ENCODE measurements at places on chromosomes 16 and 17.

GRCh38 chr17:54754560-54754959 is 146.1 kb upstream of the TOM1L1 start:
- no peak for DNase-seq

DNA sequence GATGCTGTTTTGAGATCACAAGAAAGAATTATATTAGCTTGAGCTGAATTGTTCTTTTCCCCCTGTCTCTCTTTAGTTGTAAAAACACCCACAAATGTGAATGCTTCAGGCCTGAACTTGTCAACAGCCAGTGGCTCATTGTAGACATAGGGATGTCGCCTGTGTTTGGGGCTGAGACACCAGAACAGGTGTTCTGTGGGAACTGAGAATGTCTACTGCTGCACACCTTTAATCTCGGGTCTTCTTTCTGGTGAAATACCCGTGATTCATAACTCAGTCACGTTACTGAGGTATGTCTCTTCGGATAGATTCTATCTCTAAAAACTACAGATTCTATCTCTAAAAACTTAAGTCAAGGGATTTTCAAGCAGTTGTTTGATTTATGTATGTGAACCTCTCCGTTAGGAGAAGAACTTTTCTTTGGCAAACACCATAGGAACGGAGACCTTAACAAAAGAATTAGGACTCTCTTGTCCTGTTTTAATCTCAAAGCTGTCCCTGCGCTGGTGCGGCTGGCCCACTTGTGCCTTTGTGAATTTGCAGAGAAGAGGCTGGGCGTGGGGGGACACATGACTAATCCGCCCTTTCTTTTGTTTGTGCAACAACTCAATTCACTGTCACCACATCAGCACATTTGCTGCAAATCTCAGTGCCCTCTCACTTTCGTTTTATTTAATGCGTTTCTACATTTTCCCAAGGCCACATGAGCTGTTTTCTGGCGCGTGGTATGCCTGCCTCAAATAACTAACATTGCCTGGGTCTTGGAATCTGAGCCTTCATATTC is 643.0 kb downstream of the MAF start:
- no peak for DNase-seq

DNA sequence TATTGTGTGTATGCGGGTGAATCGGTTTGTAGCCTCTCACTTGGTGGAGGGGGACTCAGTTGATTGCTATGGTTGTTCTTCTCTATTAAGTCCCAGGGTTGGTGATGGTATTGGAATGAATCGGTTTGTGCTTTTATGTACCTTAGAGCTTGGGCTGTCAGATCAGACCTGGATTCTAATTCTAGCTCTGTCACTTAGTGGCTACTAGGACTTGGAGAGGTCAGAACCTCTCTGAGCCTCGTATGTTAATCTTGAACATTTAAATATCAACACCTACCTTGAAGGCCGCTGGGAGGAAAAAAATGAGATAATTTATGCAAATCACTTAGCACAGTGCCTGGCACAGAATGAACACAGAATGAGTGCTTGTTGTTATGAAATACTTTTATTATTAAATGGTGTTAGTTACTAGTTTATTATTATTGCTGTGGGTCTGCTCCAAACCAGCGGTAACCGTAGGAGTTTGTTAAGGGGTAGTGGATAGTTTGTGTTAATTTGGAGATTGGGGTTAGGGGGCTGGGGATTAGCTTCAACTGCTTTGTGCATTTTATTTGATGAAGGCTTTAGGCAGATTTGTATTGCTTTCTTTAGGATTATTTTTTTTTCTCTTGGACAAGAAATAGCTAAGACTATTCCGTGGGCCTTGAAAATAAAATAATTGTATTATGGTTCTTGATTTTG is 3.5 kb downstream of the KDM6B start:
- DNase-seq, result no peak

- no peak for DNase-seq
These were observed 348.7 kb downstream of the CDH11 start for GRCh38 chr16:64773184-64773583.

DNA sequence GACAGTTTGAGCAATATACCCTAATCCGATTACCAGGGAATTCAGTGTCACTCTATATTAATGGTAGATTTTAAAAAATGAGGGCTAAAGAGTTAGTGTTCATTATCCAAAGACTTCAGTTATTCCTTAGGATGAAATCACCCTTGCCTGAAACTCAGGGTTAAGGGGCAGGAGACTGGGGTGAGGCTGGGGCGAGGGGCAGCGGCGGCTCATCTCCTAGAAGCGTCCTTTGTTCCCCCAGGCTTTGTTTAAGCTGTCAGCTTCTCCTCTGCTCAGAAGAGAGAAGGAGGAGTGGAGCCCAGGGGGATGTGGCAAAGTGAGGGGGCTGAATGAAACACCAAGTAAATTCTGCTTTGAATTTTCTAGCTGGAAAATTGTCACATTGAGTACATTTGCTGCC is 117.7 kb upstream of the ELAC2 start:
- DNase-seq, result no peak

- no peak for DNase-seq
These were observed 486 bp downstream of the ZNF785 start for GRCh38 chr16:30585022-30585399.

DNA sequence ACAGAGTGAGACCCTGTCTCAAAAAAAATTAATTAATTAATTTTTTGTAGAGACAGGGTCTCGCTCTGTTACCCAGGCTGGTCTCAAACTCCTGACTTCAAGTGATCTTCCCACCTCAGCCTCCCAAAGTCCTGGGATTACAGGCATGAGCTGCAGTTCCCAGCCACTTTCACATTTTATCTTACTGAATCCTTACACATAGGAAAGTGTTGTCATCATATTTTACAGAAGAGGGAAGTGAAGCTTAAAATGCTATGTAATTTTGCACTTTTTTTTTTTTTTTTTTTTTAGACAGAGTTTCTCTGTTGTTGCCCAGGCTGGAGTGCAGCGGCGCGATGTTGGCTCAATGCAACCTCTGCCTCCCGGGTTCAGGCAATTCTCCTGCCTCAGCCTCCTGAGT is 21.1 kb upstream of the ZNF629 start:
- no peak for DNase-seq

DNA sequence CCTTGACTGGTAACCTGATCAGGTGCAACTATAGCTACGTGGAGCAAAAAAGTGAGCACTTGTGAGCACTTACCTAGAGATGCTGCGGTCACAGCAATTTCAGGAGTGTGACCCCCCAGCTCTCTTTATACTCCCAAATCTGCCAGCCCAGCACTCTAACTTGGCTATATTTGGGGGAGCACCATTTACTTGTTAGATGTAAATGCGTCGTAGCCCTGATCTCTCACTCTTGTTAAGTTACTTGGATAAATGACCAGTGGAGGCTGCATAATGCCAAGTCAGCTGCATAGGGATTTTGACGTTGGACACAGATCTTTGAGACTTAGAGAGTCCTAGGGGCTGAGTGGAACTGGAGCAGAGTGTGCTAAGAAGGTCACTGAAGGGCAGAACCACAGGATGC is at the start of gene MYH13:
TSS of gene MYH13 (minus strand) at position 101 of the 400 bp plus-strand sequence. CDS start 8,476 bp downstream, outside the sequence.
- DNase-seq, result no peak

- DNase-seq, result no peak
These were observed 67.4 kb downstream of the MED13 start for GRCh38 chr17:61997664-61998063.

DNA sequence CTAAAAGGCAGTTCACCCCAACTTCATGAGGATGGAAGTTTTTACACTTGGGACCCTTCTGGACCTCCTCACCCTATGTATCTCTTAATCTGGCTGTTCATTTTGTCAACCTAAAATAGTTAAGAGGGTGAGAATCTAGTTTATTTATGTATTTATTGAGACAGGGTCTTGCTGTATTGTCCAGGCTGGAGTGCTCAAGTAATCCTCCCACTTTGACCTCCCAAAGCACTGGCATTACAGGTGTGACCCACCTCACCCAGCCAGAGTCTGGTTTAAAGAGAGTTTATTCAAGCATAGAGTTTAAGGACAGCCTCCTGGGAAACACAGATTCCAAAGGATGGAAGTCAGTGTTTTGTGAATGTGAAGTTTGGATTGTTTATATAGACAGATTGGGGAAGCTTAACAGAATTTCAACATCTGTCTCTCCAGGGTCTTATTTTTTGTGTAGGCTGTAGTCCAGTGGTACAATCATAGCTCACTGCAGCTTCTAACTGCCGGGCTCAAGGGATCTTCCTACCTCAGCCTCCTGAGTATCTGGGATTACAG is 8.0 kb upstream of the APPBP2 start:
- DNase-seq, result no peak

DNA sequence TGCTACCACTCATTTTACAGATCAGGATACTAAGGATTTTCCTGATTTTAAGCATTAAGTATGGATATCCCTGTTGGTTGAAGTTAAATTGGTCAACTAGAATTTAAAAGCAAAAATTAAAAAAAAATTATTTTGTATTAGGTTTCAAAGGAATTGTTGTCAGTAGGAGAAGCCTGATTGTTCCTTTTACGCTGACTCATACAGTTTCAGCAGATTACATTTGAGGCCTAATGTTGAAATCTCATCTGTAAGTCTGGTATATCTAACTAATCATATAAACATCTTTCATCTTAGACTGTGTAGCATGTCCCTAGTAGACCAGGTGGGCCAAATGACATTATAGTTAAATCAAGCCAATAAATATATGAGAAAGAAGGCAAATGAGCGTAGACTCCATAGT is 83.5 kb downstream of the FTO start:
- no peak for DNase-seq

DNA sequence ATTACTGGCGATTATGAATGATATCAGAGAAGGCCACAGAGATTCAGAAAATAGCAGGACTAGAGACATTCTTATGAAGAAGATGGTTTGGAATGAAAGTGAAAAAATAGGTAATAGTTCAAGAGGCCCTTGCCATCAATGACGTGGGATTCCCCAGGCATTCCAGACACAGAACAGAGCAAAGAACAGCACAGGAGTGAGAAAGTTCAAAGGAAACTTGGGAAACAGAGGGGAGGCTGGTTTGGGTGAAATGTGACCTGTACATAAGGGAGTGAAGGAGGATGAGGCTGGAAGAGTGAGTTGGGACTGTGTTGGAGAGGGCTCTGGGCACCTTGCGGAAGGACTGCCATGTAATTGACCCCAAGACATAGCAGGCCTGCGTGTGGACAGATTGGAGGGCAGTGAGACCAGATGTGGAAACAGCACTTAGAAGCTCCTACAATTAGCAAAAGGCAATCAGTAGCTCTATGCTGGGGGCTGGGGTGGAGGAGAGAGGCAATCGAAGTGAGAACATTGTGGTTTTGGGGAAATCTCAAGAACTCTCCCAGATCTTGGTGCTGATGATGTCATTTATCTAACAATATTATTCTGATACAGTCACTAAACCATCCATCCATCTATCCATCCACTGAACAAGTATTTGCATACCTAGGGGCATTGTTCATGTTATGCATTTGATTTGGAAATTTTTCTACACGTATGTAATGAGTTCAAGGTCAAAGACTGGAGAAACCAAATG is 365.3 kb upstream of the ZFHX3 start:
- no peak for DNase-seq

- DNase-seq, result no peak
These were observed 32.1 kb downstream of the CTU2 start for GRCh38 chr16:88738151-88739084.

DNA sequence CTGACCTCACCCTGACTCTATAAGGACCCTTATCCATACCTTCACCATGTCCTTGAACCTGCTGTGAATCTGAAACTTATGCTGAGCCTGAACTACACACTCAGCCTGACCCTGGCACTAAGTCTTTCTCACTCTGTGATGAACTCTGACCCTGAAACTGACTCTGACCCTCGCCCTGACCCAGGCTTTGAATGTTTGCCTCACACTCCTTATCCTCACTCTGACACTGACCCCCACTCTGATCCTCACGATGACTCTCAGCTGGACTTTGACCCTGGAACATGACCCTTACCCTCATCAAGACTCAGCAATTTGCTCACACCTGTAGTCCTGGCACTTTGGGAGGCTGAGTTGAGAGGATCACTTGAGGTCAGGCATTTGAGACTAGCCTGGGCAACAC is 4.4 kb downstream of the AHSP start:
- DNase-seq, result no peak

DNA sequence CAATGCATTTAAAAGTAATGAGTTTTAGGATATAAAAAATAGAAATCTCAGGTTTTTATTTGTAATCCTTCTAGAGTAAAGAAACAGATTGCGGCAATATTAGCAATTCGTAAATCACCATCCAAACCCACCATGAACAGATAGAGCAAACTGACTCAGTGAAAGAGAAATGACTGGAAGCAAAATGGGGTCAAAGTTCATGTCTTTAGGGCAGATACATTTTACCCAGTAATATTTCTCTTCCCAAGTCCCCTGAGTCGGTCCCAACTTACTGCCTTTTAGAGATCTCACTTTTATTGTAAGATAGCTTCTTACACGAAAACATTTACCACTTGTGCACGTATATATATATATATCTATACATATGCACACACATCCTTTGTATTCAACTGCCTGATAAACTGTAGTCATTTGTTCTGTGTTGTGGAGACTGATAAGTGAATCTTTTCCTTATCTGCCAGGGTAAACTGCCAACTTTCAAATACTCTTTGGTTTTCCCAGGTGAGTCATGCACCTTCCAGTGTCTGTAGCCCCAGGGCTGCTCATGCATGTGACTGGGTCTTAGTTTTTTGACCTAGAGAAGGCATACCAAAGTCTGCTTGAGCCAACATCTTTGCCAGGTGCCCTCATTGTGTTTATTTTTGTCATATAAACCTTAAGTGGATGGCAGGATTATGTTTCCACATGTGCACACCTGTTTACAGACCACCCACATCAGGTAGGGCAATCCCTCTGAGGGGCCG is 7.8 kb upstream of the IRF8 start:
- no peak for DNase-seq

DNA sequence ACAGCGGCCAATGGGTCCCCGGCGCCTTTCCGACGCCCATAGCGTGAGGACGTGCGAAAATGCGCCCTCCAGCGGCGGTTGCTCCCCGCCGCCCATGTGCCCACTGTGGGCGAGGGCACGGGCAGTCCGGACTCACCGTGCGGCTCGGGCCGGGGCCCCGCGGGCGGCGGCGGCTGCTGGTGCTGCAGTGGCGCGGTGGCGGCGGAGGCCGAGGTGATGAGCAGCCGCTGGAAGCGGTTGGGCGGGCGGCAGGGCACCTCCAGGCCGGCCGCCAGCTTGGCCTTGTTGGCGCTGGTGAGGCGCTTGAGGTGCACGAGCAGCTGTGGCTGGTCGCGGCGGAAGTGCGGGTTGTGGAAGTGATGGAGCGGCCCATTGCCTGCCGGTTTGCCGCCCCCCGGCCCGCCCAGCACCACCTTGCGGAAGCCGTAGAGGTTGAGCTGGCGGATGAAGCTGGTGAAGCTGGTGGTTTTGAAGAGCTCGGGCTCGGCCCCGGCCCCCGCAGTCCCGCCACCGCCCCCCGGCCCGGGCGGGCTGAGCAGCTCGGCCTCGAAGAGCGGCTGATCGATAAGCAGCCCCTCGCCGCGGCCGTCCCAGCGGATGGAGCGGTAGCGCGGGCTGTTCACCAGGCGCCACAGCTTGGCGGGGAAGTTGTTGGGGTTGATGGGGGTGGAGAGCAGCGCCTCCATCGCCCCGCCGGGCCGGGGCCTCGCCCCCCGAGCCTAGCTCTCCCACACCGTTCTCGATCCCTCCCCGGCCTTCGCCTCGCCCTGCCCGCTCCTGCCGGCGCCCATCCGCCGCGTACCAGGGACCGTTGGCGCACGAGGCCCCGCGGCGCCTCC is at the start of gene HSF5:
TSS of gene HSF5 (minus strand) at position 820 of the 839 bp plus-strand sequence. CDS start at position 686, 134 bp downstream.
- DNase-seq, result no peak

Data from NCI-H2081 treated with DMSO at 0.1 percent for 48 hours (cell line).